ENCODE measurements at places on chromosomes 13 and 19.
A peak's percentile ranks its signal among the peaks of the same experiment; 100 is the strongest.

DNA sequence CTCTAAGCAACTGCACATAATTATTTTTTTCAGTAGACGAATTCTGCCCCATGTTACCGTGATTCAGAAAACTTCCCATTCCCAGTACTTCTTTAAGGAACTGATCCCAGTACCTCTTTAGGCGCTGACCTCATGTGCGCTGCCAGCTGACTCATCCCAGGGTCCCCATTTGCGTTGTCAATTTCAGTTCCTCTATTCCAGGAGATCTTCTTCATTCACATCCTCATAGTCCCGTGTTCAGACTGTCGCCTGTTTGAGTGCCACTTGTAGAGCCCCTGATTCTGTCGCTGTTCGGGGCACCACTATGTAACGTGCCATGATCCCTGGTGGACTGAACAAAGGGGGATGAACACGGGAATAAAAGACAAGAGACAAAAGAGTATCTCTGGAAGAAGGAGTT is 16.4 kb downstream of the FPR3 start:
- no peak for DNase-seq

- DNase-seq: no peak
These were observed 2.3 kb downstream of the PRKD2 start for GRCh38 chr19:46714444-46715106.

DNA sequence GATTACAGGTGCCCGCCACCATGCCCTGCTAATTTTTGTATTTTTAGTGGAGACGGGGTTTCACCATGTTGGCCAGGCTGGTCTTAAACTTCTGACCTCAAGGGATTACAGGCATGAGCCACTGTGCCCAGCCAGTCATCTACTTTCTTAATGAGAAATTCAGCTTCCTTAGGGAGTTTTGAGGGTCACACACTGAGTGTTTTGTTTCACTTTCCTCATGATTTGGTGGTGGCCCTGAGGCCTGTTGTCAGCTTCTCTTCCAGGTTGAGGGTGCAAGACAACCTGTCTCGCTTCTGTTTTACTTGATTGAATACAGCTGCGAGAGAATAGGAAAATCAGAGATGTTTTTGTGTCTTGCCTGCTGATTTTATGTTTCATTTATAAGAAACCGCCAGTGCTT is 9.9 kb downstream of the FRY start:
- no peak for DNase-seq

GRCh38 chr19:7109678-7110289 is 40.3 kb downstream of the ZNF557 start:
- no peak for DNase-seq

- DNase-seq: no peak
These were observed 6.9 kb downstream of the ARHGEF1 start for GRCh38 chr19:41889896-41890295.

DNA sequence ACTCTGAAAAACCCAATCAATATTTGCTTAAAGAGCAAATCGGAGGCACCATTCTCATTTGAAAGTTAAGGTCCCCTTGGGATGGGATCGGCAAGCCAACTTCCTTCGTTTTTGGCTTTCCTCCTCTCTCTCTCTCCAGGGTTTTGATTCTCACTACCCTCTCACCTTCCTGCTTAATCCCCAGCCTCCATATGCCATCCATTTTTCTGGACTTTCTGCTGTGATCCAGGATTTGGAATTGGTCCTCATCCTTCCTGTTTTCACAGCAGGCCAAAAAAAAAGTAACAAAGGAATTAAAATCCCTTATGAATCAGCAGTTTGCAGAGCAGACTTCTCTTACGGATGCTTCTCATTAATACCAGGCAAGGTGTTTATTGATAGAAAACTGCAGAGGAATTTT is 283.1 kb upstream of the TMTC4 start:
- DNase-seq: no peak

DNA sequence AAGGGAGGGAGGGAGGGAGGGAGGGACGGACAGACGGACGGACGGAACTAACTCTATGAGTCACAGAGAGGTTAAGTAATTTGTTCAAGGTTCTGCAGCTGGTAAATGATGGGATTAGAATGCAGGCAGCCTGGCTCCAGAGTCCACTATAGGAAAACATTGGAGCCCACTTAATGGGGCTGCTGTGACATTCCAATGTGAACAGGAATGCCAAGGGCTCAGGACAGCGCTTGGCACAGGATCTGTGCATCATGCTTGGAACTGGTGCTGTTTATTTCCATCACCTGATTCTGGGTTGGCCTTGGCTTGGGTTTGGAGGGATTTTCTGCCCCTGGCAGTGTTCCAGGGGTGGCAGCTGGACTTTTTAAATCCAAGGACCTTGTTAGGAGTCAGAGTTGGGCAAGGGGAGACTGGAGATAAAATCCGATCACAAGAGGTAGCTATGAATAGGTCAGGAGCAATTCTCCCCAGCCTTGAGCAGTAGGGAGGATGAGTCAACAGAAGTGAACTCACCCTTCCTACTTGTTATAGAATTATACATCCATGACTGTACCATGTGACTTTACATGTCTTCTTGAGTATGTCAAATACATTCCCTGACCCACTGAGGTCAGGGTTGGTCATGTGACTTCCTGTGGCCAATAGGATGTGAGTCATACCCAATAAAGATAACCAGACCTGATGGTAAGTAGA is 7.8 kb upstream of the HIF3A start:
- no peak for DNase-seq

GRCh38 chr13:32390048-32390447 is 37.9 kb downstream of the N4BP2L1 start:
- DNase-seq: no peak

- DNase-seq: no peak
These were observed 16.6 kb upstream of the RAB8A start for GRCh38 chr19:16095071-16095571.

DNA sequence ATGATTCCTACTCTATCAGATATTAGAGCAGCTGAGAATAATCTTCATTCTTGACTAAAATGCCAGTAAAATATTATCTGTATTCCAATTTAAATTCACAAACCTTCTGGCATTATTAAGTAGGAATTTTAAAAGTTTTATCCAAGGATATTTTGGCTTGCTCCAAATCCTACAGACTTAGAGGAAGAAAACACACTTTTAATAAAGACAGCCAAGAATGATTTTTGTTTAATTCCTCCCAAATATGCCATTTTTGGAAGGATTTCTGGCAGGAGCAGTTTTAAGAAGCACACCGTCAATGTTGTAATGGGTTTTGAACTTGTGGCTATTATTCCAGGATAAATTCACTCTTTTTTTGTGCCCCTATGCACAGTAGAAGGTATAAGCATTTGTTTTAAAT is 355.1 kb downstream of the SLITRK5 start:
- DNase-seq: no peak

- DNase-seq: no peak
These were observed 13.9 kb downstream of the LSM14A start for GRCh38 chr19:34186205-34186604.

DNA sequence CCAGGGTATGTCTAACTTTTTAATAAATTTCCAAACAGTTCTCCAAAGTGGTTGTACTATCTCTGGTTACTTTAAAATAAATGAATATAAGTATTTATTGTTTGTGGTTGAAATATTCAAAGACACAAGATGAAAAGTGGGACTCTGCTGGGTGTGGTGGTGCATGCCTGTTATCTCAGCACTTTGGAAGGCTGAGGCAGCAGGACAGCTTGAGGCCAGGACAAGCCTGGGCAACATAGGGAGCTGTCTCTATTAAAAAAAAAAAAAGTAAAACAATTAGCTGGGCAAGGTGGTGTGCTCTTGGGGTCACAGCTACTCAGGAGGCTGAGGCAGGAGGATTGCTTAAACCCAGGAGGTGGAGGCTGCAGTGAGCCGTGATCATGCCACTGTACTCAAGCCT is 10.4 kb downstream of the PNMA8A start:
- DNase-seq: no peak

- no peak for DNase-seq
These were observed 40.5 kb downstream of the EFNB2 start for GRCh38 chr13:106494936-106495335.

- no peak for DNase-seq
These were observed 169.0 kb upstream of the UFM1 start for GRCh38 chr13:38180670-38181069.

DNA sequence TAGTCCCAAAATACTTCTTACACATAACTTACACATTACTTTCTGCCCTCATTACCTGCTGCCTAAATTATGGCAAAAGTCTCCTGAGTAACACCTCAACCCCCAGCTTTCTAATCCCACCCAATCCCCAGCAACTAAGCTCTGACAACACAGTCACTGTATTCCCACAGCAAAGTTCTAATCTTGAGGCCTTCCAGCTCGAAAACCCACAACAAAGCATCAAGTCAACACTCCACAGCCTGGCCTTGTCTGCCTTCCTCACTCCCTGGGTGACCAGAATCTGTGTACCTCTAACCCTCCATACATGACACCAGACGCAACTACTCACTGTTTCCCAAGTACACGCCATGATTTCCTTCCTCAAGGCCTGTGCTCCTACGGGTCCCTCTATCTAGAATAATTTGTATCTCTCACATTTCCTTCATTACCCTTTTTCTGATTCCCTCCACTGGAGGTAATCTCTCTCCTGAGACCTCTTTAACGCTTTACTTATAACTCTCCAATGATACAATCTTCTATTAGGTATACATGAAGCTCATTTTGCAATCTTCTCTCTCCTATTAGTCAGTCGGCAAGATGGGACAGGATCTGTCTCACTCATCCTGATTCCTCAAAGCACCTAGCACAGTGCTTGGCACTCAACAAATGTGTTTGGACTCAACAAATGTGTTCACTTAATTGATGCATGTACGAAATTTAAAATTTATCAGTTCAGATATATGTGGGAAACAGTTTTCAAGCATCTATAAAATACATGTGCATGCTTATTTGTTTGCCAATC is 87.6 kb upstream of the DOCK9 start:
- no peak for DNase-seq

DNA sequence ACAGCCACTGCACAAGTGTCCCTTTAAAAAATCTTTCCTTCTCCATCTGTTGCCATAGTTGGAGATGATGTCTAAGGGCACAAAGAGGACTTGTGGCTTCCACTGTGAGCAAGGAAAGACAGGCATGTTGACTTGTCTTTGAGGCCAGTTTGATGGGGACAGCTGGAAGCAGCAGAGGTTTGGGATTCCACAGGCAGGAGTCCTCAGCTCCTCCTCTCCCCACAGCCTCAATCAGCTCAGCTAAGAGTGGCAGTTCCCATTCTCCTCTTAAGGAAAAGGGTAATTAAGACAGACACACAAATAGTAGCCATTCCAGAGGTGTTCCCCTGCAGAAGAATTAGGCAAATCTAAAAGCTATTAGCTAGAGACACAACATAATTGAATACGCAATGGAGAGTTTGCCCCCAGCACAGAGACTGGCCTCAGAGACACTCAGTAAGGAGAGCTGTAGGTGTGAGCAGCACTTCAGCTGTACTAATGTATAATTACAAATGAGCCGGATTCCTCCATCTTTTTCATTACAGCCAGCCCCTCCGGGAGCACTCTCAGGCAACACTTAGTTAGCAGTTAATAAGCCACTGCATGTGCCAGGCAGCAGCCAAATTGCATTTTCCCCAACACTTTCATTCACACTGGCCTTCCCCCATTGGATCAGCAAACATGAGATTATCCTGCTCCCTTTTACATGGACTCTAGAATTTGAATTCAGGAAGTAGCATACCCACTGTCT is 434.0 kb downstream of the FOXO1 start:
- no peak for DNase-seq

DNA sequence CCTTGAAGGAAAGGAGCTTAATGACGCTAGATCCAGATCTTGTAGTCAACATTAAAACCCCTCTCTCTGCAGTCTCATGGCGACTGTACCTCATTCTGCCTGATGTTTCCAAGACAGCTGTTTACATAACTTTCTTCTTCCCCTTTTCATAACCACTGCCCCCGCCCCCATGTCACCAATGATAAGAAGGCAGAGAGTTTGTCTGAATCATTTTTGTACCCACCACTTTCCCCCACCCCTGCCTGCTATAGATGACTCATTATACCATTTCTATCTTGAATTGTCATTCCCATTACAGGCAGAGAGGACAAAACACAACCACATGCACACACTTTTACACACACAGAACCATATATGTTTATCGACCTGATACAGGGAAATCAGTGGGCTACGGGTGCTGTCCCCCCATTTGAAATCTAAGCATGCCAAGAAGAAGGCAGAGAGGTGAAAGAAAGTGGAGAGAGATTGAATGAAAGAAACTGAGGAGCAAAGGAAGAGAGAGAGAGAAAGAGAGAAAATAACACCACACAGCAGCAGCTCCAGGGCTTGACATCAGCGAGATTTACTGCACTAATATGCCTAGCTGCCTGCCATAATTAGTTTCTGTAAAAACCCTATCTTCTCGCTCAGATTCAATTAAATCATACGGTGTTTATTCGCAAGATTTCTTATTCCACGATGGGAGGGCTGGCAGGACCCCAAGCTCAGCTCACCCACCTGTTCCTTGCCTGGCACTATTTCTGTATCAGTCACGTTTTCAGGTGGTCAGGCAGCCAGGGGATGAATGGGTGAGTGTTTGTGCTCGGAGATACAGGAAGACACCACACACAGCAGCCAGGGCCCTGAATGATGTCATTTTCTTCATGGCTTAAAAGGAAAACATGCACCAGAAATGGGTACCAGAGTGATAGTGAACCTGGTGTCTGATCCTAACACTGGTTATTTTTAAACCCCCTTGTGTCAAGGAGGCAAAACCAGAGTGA is 114.3 kb upstream of the SERP2 start:
- peak; percentile 23 for DNase-seq

DNA sequence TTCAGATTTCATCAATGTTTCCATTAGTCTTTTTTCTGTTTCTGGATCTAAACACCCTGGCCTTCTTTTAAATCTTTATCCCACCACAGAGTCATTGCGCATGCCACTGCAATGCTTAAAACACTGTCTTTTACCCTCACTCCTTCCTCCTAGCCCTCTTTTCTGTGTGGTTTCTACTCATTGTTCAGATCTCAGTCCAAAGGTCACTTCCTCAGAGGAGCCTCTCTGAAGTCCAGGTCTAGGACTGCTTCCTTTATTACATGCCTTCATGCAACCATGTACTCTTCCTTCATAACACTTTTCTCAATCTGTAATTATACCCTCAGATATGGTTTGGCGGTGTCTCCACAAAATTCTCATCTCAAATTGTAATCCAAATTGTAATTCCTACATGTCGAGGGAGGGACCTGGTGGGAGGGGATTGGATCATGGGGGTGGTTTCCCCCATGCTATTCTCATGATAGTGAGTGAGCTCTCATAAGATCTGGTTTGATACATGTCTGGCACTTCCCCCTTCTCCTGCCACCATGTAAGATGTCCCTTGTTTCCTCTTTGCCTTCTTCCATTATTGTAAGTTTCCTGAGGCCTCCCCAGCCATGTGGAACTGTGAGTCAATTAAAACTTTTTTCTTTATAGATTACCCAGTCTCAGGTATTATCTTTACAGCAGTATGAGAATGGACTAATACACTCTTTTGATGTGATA is 808.9 kb downstream of the DIAPH3 start:
- no peak for DNase-seq

- no peak for DNase-seq
These were observed 40.5 kb downstream of the USP12 start for GRCh38 chr13:27130979-27131623.

GRCh38 chr13:27425918-27426630 is 1.7 kb downstream of the GTF3A start:
- DNase-seq: peak; percentile 58
